ENCODE measurements at places on chromosomes 6 and 20. TPM values are rescaled to one million over a fixed set of nuclear protein-coding genes. Genes with fewer than 3 reads are reported as not detected.

MAS1 gene
- not detected for total RNA-seq

KCNQ5 gene
- total RNA-seq: 4.4 TPM

ADGRG6 gene
- total RNA-seq: 15.3 TPM

DNA sequence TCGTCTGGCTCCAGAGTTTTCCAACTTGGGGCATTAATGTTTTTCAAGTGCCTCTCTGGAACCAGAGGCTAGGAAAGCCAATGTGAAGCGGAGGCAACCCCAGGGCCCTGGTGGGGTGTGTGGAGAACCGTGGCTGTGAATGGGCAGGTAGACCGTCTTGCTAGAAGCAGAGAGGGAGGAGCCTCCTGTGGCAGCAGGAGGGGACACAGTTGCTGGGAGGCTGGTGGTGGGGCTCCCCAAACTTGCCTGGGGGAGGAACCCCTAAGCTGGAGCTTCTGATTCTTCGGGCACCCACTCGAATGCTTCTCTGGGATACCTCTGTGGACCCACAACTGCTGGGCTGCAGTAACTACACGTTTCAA is 65.3 kb upstream of the APCDD1L start:
- DNase-seq: no peak

DNA sequence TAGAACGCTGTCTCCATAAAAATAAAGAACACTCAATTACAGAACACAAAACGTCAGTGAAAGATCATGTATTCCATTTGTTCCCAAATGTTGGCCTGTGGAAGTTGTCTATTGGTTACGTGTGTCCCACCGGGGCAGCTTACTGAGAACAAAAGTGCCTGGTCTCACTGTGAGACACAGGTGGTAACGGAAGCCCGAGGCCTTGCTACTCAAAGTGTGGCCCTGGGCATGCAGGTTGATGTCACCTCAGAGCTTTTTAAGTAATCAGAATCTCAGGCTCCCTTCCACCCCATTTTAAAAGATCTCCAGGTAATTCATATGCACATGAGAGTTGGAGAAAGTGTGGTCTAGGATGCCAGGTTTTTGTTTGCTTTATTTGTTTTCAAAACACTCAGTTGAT is 422.5 kb upstream of the OPRM1 start:
- DNase-seq: no peak

- no peak for DNase-seq
These were observed 746.0 kb upstream of the ADGRB3 start for GRCh38 chr6:67888886-67889681.

DNA sequence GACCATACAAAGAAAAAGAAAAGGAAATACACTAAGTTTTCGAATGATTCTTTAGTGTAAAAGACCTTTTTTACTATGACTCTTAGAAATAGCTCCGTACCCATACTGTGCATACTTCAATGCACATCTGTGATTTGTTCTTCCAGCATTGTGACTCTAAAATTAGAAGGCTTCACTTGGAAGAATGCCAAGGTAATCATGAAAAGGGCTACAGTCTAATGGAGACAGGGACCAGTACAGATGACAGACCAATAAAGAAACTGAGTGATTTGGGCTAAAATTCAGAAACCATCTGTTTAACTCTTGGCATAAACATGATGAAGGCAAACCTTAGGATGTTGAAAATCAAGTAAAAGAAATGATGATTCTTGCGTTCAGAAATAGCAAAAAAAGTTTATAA is 46.3 kb downstream of the CYP39A1 start:
- DNase-seq: no peak

DNA sequence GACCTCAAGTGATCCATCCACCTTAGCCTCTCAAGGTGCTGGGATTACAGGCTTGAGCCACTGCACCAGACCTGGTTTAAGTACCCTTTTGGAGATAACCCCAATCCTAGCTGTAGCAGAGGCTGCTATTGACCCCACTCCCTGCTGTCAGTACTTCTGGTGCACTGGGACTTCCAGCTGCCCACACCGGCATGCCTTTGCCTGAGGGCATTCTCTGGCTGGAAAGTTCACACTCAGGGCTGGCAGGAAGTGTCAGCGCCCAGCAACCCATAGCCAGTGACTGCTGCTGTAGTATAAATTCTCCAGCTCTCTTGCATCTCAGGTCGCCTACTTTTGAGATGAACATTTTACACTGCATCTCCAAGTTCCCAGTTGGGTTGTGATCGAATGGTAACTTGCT is 75.3 kb downstream of the UTRN start:
- peak; percentile 59 for DNase-seq

DNA sequence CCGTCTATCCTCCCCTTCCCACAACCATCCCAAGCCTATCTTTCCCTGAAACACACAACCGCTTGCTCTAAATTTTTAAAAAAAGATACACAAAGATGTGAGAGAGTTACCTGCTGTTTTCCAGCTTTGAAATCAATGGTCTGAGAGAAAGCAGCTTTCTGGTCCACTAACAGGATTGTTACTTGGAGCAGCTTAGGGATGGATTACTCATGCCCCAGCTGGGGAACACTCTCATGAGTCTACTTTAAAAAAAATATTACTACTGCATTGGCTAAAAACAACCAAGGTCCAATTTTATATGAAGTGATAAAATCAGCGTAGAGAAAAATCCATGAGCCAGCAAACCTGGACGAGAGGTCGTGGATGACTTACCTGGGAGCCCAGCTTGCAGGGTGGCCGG is 29.6 kb upstream of the FOXC1 start:
- DNase-seq: no peak

DNA sequence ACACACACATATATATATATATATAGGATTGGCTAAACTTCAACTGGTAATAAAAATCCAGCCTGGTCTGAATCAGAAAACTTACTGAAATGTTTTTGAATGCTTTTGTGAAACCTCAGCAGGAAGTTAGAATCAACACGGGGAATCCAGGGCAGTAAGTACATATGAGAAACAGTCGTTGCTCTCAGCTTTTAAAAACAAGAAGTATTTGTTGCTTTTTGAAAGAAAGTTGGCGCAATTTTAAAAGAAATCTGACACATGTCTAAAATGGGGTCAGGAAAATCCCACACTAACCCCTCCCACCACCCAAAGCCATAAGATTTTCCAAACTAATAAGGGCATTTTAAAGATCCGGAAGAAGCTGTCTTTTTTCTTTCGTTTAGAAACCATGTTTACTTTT is 11.5 kb upstream of the CCDC170 start:
- DNase-seq: no peak

GRCh38 chr20:44028868-44029847 is 114.5 kb downstream of the TOX2 start:
- no peak for DNase-seq

Data from Daoy (cell line).